Metanephros (tissue), 2 donors: ENCODE measurements at places on chromosomes 12 and 14. TPM values are rescaled to one million over a fixed set of nuclear protein-coding genes. Genes with fewer than 3 reads are reported as not detected.

Gene RPGRIP1
- total RNA-seq, result 1.1 TPM

Gene KRT80
- total RNA-seq, result 0.70 TPM

Gene SSPN
- 46.1 TPM for total RNA-seq

Gene RBP5
- 17.7 TPM for total RNA-seq

Gene ZNF891
- total RNA-seq, result 4.4 TPM

Gene SNW1
- 35.0 TPM for total RNA-seq

Gene CD4
- total RNA-seq, result 18.3 TPM

Gene NEUROD4
- not detected for total RNA-seq

Gene SYNE2
- total RNA-seq, result 277 TPM

Gene IFI27
- total RNA-seq, result 20.4 TPM

Gene CEBPE
- total RNA-seq, result 1.1 TPM

Gene CPNE6
- not detected for total RNA-seq

Gene LIN7A
- total RNA-seq, result 17.6 TPM

Gene RTL1
- total RNA-seq, result 8.5 TPM

Gene ATL1
- total RNA-seq, result 6.8 TPM

Gene PPHLN1
- 59.9 TPM for total RNA-seq

Gene EIF5
- total RNA-seq, result 133 TPM

Gene C12orf42
- total RNA-seq, result 0.29 TPM

Gene FGF23
- 0.06 TPM for total RNA-seq

Gene DHH
- 0.88 TPM for total RNA-seq

Gene SLC7A7
- total RNA-seq, result 33.2 TPM

Gene LTB4R2
- total RNA-seq, result 9.1 TPM

Gene PLXNC1
- 12.8 TPM for total RNA-seq

Gene ABCD2
- total RNA-seq, result 0.12 TPM

Gene GLIPR1L1
- total RNA-seq, result not detected

Gene GPX2
- 2.5 TPM for total RNA-seq

Gene IL23A
- total RNA-seq, result not detected

Gene KLC1
- total RNA-seq, result 167 TPM

Gene GPHB5
- total RNA-seq, result not detected

Gene ACOT6
- total RNA-seq, result 0.47 TPM

Gene KRT6A
- not detected for total RNA-seq

Gene RBMS2
- total RNA-seq, result 29.1 TPM

Gene SLC5A8
- total RNA-seq, result 21.5 TPM

Gene MYRFL
- 1.9 TPM for total RNA-seq

Gene CRIP1
- total RNA-seq, result 32.8 TPM

Gene HOXC13
- not detected for total RNA-seq

Gene OLR1
- 3.0 TPM for total RNA-seq

Gene MGP
- total RNA-seq, result 54.7 TPM

Gene RTN1
- total RNA-seq, result 7.9 TPM

Gene BDKRB2
- 7.8 TPM for total RNA-seq

Gene SLC15A5
- total RNA-seq, result not detected

Gene OAS1
- total RNA-seq, result 13.3 TPM

Gene C14orf39
- 0.18 TPM for total RNA-seq

Gene WNT1
- not detected for total RNA-seq

Gene FAM216A
- total RNA-seq, result 8.0 TPM

Gene NKX2-1
- total RNA-seq, result not detected

Gene TPPP2
- 1.8 TPM for total RNA-seq

Gene KLRB1
- 1.8 TPM for total RNA-seq

Gene APAF1
- 35.5 TPM for total RNA-seq

Gene GPR132
- 2.3 TPM for total RNA-seq

Gene NANOG
- 0.06 TPM for total RNA-seq

Gene PLCZ1
- 1.2 TPM for total RNA-seq

Gene KIF21A
- total RNA-seq, result 27.0 TPM
